ENCODE measurements at places on chromosomes 7 and 10.

DNA sequence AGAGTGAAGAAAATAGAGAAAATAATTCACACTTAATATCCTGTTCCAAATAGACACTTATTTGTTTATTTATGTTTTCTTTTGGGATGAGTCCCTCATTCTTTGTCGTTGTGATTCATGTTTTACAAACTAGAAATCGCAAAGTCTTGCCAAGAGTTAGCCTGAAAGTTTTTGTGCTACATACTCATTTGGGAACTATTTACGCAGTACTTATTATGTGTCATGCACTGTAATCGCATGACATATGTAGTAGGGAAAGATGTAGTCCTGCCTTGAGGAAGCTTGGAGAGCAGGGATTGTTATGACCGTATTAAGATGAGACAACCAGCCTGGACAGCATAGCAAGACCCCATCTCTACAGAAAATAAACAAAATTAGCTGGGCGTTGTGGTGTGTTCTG is 189.3 kb downstream of the ABCA13 start:
- DNase-seq = no peak

GRCh38 chr7:17495655-17496394 is 197.4 kb downstream of the AHR start:
- DNase-seq = no peak

DNA sequence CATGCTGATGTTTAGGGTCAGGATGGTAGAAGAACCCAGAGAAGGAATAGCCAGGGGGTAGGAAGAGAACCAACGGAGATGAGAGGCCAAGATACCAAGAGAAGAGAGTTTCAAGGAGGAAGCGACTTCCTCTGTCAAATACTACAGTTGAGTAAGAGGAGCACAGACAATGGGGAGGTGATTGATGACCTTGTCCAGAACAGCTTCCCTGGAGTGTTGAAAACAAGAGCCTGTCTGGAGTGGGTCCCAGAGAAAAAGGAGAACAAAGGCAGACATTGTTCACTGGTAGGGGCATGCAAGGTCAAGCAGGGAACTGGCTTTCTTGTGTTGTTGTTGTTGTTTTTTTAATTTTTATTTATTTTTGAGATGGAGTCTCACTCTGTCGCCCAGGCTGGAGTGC is 9.6 kb upstream of the TRIM56 start:
- no peak for DNase-seq

GRCh38 chr7:40243076-40243475 is 108.3 kb downstream of the SUGCT start:
- DNase-seq = no peak

- no peak for DNase-seq
Observed at GRCh38 chr7:87105401-87105800, 45.9 kb upstream of the ELAPOR2 start.
